ENCODE measurements at places on chromosomes 2 and 18.

DNA sequence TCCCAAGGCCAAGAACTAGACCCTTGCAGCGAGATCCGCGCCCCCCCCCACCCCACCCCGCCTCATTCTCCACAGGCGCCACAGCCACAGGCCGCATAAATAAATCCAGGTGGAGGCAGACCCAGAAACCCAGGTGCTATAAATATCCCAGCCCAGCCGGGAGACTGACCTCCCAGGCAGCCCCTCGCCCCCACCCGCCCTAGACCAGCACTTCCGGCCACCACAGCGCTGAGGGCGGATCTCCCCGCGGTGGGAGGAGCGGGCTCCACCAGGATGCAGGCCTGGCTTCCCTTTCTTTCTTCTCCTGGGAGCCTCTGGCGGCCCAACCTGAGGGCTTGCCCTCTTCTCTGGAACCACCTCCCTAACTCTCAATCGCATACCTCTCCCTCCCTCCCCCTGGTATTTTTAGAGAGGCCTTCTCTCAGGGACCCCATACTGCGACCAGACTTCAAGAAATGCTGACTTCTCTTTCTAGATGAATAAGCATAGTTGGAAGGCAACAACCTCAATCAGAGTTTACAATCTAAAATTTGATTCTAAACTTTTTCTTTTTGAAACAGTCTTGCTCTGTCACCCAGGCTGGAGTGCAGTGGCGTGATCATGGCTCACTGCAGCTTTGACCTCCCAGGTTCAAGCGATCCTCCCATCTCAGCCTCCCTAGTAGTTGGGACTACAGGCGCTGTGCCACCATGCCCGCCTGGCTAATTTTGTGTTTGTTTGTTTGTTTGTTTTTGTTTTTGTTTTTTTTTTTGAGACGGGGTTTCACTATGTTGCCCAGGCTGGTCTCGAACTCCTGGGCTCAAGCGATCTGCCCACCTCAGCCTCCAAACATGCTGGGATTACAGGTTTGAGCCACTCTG is 55.0 kb downstream of the PKDCC start:
- peak; percentile 92 for DNase-seq

- DNase-seq: no peak
Measured at GRCh38 chr2:239873656-239874635, 151.2 kb downstream of the NDUFA10 start.

DNA sequence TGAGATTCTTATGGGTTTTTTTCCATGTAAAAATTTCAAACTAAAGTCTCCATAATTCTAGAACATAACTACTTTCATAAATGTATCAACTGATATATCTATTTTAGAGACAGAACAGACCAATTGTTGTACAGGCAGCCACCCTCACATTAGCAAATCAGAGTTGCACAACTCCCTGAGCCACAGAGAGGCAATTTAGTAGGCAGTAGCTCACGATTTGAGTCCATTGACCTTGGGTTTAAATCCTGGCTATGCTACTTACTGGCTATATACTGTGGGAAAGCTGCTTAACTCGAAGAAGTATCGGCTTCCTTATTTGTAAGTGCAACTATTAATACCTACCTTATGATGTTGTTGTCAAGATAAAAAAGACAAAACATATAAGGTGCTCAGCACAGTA is 16.2 kb downstream of the MTIF2 start:
- DNase-seq: no peak

GRCh38 chr18:48615566-48616401 is 77.0 kb downstream of the CTIF start:
- no peak for DNase-seq

- DNase-seq: no peak
Measured at GRCh38 chr2:232652505-232652851, 19.1 kb downstream of the EFHD1 start.

- DNase-seq: no peak
Measured at GRCh38 chr2:50958504-50958903, 73.4 kb downstream of the NRXN1 start.

DNA sequence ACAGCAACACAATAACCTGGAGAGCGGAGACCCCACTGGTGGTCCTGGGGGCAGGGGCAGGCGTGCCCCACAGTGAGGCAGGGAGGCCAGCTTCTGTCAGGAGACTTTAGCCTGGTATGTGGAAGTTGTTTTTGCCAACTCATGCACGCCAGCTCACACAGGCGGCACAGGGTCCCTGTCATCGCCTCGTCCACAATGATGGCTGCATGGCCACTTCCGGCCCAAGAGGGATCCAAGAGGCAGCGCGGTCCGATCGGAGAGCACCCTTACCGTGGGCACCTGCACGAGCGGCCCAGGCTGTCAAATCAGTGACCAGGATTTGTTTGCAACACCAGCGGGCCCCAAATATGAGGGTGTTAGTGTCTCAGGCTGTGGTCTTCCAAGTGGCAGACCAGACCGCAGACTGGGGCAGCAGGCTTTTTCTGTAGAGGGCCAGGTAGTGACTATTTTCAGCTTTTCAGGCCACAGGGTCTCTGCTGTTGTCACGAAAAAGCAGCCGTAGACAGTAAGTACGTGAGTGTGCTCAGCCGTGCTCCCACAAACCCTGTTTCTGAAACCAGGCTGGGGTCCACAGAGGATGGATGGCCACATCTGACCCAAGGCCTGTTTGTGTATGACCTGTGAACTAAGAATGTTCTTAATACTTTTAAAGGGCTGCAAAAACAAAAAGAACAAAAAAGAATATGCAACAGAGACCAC is 21.2 kb downstream of the SNED1 start:
- no peak for DNase-seq

DNA sequence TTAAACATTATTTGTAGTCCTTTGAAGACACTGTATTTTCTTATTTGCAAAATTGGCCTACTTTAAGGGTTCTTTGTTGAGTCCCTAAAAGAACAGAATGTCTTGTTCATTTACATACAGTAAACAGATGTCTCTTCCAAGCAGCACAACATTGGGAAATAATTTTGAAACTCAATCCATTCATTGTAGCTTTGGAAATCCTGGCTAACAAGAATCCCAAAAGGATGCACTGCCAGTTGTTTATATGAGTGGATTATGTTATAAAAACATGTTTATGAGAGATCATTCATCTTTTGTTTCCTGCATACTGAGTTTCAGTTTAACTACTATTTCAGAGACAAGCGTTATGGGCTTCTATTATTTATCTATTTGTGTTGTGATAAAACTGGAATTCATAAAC is 499.3 kb downstream of the PID1 start:
- DNase-seq: no peak

Measured in urothelium cell line (cell line).